CD4-positive, alpha-beta T cell treated with Interleukin-4 for 1 hour (primary cell): ENCODE measurements at places on chromosomes 7 and 10.

DNA sequence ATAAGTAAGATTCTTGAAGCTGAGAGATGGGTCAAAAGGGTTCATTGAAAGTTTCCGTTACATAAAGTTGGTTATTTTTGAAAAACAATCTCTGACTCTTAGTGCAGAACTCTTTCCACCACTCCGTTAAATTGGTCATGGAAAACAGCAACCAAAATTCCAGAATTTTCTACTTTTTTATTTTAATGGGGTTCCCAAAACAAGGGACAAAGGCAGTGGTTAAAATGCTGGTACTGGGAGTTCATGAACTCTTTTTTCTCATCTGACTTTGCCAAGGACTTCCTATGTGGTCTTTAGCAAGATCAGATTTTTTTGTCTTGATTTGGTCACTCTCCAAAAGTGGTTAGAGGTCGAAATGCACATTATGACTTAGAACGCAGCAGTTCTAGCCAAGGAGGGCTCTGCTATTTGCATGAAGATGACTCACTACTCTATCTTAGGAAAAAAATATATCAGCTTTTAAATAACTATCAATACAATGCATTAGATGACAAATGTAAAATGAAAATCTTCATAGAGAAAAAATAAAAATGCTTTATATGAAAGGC is 145.7 kb downstream of the REEP3 start:
- DNase-seq = no peak

DNA sequence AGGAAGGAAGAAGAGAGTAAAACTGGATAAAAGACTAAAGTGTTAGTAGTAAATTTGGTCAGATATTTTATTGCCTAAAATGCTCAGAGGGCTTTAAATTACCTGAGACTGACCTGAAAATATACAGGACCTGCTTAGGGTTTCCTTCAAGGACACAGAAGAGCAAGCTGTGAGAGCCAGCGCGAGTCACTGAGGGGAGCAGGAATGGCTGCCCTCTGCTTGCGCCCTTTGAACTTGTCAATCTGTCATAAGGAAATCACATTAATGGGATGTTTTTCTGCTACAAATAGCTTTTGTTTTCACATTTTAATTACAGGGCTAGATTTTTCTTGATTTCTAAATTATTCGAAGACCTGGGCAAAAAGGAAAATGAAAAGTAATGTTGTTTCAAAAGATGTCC is 26.9 kb downstream of the DNAJB9 start:
- DNase-seq = no peak

- peak; percentile 54 for DNase-seq
These were observed 134.4 kb upstream of the FAM3C start for GRCh38 chr7:121530227-121531174.

DNA sequence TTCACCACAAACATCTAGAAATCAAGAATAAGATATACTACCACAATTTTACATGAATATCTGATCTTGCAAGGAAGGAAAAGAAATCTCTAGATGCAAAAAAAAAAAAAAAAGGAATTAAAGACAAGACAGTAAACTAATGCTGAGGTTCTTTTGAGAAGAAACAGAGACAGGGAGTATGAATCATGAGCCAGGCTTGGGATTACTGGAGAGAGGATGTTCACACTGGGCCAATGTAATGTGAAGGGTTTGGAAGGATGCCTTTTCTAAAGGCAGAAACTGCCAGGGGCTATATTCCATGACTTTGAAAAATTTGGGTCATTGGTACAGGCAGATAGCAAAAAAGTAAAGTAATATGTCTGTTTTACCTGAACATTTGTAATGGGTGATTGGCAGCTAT is 573.0 kb upstream of the IGFBP3 start:
- DNase-seq = no peak

- no peak for DNase-seq
These were observed 6.1 kb downstream of the LRRN3 start for GRCh38 chr7:111096997-111097396.

DNA sequence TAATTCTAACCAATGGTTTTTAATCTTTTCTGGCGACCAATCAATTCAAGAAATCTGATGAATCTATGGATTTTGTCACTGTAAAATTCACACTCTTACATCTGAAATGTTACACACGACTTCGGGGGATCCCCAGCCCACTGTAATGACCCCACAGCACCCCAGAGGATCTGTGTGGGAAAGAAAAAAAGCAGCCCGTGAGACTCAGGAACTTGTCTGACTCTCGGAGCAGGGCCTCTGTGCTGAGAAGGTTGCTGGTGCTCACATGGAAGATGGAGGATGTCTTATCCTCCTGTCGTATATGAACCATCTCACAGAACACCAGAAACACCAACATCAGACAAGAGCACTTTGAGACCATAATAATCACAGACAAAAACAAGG is 228.4 kb upstream of the INHBA start:
- DNase-seq = no peak

GRCh38 chr7:155576416-155576815 is 30.1 kb upstream of the CNPY1 start:
- DNase-seq = no peak

DNA sequence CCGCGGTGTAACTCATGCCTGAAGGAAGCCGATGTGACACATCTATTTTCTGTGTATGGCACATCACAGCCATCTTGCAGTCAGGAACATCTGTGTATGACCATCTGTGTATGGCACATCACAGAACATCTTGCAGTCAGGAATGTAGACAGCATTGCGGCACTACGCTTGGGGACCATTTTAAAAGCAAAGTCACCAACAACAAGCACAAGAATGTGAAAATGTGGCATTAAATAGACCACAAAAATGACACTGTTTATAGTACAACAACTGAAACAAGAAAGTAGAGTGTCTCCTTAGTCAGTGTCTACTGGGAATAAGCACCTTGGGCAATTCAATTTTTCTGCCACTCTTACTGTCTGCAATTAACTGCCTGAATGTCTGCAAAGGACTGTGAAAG is 124.4 kb downstream of the HGF start:
- no peak for DNase-seq

GRCh38 chr10:131891196-131891928 is 9.4 kb upstream of the PPP2R2D start:
- DNase-seq = no peak

DNA sequence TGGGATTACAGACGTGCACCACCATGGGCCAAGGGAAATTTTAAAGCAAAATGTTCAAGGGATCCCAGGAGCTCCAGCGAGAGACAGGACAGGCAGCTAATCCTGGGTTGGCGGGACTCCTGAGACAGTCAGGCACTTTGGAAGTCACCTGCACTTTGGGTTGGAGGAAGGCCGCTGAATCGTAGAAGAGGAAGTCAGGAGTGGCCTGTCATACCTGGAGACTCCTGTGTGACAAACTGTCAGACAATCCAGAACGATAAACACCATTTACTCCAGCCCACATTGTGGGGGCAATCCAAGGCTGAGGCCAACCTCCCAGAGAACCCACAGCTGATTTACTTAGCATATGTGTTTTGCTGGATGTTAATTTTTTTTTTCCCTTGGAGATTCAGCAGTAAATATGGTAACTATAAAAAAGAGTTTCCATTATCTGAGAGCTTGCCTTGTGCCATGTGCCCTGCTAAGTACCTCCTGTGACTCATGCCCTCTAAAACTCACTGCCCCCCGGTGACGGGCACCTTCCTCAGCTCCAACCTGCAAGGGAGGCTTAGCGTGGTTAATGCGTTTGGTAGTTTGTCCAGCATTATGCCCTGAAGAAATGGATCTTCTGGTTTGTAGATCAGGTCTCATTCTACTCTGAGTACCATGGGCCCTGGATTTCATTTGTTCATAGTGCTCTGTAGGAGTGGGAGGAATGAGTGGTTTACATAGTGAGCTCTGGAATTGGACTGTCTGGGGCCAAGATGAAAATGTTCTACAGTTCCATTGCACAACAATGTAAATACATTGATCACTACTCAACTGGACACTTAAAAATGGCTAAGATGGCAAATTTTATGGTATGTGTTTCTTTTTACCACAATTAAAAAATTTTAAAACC is 50.9 kb downstream of the ICA1 start:
- DNase-seq = no peak

- DNase-seq = no peak
These were observed 66.9 kb downstream of the FOXL3 start for GRCh38 chr7:356691-357462.

GRCh38 chr7:816751-817671 is 15.3 kb upstream of the SUN1 start:
- no peak for DNase-seq

- DNase-seq = no peak
These were observed 146.2 kb downstream of the ARHGAP22 start for GRCh38 chr10:48458662-48459048.

GRCh38 chr7:22997871-22998518 is 15.9 kb downstream of the HYCC1 start:
- no peak for DNase-seq

- DNase-seq = no peak
These were observed 38.2 kb downstream of the MALSU1 start for GRCh38 chr7:23337374-23337773.

DNA sequence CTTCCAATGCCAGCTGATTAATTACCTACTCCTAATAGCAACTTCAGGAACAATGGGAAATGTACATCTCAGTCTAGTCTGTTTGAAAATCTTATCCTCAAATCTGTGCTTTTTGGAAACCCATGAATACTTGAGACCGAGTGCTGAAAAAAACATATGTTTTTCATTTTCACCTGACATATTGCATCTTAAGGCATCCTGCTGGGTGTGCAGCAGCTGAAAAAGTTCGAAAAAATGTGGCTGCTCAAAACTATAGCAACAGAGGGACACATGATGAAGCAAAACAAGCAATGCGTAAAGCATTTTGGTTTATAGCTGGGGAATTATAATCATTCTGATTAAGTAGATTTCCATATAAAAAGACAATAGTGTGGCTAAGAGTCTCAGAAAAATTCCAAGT is 218.0 kb downstream of the CREB5 start:
- DNase-seq = no peak

- DNase-seq = no peak
These were observed 428.3 kb upstream of the NPVF start for GRCh38 chr7:25656581-25657026.

DNA sequence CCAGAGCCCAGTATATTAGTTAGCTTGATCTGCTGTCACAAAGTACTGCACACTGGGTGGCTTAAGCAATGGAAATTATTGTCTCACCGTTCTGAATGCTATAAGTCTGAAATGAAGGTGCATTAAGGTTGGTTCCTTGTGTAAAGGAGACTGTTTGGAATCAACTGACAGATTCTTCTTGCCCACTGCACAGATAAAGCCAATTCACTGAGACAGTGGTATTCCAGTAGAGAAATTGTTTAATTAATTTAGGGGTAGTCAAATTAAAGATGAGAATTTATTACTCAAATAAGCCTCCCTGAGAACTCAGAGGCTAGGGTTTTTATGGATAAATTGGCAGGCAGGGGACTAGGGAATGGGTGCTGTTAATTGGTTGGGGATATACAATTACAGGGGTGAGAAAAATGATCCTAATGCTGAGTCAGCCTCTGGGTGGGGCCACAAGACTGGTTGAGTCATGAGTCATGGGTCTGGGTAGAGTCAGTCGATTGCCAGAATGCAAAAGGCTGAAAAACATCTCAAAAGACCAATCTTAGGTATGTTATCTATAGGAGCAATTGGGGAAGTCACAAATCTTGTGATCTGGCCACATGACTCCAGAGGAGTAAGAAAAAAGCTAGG is 23.5 kb upstream of the SAMD9L start:
- DNase-seq = no peak

DNA sequence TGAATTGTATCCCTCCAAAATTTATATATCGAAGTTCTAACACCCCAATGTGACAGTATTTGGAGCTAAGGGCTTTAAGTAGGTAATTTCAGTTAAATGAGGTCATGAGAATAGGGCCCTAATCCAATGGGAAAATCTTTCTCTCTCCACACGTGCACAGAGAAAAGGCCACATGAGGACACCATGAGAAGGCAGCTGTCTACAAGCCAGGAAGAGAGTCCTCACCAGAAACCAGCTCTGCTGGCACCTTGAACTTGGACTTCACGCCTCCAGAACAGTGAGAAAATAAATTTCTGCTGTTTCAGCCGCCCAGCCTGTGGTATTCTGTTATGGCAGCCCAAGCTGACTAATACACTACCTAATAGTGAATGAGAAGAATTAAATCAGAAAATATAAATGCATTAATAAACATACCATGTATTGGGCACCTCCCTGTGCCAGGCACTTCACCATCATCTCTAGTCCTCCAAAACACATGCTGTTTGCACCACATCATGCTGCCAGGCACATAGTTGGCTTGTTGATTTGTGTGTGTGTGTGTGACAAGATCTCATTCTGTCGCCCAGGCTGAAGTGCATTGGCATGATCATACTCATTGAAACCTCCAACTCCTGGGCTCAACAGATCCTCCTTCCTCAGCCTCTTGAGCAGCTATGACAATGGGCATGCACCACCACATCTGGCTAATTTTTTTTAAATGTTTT is 9.1 kb upstream of the TOMM7 start:
- DNase-seq = no peak

GRCh38 chr10:47366731-47367460 is 17.2 kb downstream of the ZNF488 start:
- DNase-seq = no peak

GRCh38 chr10:126101736-126102135 is 205.4 kb downstream of the FANK1 start:
- peak; percentile 17 for DNase-seq

DNA sequence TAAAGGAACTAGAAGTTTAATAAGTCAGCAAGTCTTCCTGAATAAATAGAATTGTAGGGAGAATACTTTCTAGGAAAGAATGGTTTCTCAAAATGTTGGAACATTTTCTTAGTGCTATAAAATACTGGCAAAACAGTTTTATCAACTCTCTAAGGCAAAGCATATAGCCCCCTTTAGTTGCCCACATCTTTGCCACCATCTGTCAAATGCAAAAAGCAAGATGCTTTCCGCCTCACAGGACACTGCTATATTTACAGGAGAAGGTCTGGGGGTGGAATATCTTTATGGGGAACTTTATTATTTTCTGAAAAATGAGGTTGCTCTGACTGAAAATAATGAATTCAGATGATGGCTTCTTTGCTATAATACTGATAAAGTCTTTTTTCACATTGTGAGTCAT is 78.3 kb downstream of the SVOPL start:
- no peak for DNase-seq

- no peak for DNase-seq
These were observed 5.0 kb upstream of the PAPOLB start for GRCh38 chr7:4866528-4867496.

GRCh38 chr7:144011458-144012230 is 11.5 kb downstream of the OR6B1 start:
- no peak for DNase-seq

- peak; percentile 7 for DNase-seq
These were observed 133.0 kb upstream of the ZNF32 start for GRCh38 chr10:43781480-43782361.

DNA sequence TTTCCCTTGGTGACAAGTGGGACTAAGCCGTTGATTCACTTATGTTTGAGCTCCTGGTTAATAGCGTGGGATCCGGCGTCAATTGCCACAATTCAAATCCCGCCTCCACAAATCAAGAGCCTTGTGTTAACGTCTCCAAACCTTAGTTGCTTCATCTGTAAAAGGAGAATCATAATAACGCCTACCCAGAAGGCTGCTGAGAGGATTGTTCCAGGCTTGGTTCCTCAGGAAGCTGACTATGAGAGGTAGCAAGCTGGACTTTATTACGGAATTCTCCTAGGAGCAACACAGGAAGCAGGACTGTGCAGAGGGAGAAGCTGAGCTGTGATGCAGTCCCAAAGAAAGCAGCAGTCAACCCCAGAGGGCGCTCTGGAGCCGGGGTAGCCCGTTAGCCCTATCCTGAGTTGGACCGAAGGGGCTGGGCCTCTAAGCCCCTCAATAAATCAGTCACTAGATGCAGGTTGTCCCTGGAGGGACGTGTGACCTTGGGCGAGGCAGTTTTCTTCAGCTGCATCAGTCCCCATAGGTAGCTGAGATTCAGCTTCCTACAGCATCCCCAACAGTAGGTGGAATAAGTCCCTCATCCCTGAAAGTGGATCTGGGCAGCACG is 6.9 kb upstream of the BAG3 start:
- no peak for DNase-seq
